ENCODE measurements at places on chromosomes 1 and 21.

DNA sequence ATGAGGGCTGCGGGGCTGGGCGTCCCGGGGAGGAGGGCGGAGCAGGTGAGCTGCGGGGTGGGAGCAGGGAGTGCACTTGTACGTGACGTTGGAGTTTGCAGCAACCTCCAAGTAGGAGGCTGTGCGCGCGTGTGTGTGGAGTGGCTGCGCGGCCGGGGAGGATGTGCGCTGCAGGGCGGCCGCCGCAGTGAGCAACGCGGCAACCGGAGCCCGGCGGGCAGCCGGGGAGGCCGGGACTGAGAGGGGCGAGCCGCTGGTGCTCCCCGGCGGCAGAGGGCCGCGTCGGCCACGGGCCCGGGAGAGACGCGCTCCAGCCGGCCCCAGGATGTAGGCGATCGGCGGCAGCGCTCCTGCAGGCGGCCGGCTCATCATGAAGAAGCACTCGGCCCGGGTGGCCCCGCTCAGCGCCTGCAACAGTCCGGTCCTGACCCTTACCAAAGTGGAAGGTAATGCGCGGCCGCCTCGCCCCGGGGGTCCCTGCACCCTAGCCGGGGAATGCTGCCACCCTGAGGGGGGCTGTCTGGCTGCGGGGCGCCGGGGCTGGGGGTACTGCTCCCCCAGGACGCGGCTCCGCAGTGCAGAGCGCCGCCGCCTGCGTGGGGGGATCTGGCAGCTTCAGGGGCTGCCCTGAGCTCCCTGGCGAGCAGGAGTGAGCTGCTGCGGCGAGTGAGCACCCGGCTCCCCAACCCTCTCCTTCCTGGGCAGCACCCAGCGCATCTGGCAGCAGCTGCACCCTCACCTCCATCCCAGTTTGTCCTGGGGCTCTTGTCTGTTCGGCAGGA lies 158.9 kb upstream of the COA6 start:
- DNase-seq, result no peak

DNA sequence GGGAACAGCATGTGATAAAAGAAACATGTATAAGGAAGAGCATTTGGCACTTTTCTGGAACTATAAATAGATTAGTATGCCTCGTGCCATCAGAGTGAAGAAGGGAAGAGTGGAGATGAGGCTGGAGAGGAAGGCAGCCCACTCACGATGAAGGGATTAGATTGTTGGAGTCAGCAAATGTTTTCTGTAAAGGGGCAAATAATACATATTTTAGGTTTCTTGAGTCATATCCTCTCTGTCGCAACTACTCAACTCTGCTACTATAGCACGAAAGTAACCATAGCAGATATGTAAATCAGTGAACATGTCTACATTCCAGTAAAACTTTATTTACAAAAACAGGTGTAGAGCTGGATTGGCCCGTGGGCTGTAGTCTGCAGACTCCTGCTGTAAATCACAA lies 147.8 kb downstream of the TENT5C start:
- DNase-seq, result peak; percentile 26

GRCh38 chr1:18654599-18654998 lies 24.0 kb downstream of the PAX7 start:
- DNase-seq, result no peak

DNA sequence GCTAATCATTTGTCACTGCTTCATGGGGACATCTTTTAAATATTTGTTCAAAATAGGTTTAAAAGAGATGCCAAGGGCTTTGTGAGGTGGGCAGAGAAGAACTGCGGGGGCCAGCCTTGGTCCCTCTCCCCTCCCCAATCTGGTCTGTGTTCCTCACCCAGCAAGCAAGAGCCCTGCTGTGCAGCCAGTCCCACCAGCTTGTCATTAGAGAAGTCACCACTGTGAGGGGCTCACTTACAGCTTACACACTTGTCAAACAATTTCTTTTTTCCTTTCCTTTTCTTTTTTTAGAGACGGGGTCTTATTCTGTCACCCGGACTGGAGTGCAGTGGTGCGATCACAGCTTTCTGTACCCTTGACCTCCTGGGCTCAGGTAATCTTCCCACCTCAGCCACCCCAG lies 10.4 kb upstream of the CDK18 start:
- DNase-seq, result no peak

DNA sequence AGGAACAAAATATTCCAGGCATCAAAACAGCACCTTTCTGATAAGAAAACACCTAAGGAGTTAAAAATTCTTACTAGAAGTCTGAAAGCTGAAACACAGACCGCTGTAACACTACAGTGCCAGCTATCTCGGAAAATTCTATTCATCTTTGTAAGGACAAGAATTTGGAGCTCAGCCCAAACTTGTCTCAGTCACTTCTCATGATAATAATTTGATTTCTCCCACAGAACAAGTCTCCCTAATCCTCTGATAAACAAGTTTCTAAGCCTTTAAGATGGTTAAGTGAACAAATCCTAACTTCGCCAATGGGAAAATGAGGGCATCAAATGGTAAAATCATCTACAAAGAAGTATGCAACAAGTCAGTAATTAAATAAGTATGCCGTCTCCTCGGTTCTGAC lies 59.9 kb downstream of the SIPA1L2 start:
- no peak for DNase-seq

GRCh38 chr21:35424122-35424521 lies 375.0 kb upstream of the RUNX1 start:
- no peak for DNase-seq

DNA sequence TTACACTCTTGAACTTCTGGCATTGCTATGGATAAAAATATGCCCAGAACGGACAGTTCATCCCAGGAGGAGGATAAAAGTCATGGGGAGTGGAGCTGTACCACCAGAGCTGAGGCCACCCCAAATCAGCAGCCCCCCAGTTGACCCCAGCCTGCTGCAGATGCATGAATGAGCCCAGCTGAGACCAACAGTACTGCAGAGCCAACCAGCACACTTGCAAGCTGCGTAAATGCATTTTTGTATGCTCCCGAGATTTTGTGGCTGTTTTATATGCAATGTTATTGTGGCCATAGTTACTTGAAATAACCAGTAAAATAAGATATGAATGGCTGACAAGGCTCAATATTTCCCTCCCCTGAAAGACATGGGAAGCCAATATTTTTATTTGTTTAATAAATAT lies 264.6 kb downstream of the DUSP10 start:
- DNase-seq, result no peak

GRCh38 chr1:241591317-241591716 lies 48.9 kb downstream of the CHML start:
- peak; percentile 74 for DNase-seq

DNA sequence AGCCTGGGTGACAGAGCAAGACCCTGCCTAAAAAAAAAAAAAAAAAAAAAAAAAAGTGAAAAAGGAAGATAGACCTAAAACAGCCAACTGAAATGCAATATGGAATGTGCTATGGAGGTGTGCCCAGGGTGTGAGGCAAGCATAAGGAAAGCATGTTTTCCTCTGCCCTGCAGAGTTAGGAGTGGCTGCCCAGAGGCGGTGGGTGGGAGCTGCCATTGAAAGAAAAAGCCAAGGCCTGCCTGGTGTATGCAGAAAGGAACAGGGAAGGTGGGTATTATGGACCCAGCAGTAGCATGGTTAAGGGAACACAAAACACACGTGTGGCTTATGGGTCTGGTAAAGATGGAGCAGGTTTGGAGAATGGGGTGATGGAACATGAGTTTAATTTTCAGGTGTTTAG lies 8.9 kb downstream of the CD244 start:
- no peak for DNase-seq

DNA sequence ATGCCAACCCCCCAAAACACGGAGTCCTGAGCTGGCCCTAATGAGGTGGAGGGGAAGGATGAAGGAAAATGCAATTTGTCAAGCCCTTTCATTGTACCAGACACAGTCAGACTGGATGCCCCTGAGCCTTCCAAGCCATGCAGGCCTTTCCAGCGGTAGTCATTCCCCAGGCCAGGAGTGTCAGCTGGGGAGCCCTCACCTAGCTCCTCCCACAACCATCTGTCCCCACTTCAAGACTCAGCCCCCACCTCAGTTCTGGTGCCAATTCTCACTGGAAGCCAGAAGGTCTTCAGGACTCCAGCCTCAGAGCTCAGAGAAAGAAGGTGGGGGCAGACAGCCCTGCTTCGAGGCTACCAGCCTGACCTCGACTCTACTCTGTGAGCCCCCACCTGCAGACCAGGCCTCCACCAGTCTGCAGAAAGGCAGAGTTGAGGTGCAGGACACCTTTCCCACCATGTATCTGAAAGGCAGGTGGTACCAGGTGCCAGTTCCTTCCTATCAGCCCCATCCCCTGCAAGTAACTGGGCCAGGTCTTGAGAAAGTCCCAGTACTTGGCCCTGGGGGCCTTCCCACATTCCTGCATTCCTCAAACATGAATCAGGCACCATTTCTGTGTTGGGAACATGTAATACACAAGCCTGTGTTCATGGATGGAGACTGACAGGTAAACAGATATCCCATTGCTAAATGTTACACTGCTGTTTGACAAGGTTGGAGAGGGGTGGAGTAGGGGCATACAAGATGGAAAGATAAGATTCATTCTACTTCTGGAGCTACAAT lies 180.6 kb upstream of the EDN2 start:
- peak; percentile 44 for DNase-seq

GRCh38 chr1:153956997-153957715 lies 1.3 kb downstream of the CRTC2 start:
- no peak for DNase-seq

DNA sequence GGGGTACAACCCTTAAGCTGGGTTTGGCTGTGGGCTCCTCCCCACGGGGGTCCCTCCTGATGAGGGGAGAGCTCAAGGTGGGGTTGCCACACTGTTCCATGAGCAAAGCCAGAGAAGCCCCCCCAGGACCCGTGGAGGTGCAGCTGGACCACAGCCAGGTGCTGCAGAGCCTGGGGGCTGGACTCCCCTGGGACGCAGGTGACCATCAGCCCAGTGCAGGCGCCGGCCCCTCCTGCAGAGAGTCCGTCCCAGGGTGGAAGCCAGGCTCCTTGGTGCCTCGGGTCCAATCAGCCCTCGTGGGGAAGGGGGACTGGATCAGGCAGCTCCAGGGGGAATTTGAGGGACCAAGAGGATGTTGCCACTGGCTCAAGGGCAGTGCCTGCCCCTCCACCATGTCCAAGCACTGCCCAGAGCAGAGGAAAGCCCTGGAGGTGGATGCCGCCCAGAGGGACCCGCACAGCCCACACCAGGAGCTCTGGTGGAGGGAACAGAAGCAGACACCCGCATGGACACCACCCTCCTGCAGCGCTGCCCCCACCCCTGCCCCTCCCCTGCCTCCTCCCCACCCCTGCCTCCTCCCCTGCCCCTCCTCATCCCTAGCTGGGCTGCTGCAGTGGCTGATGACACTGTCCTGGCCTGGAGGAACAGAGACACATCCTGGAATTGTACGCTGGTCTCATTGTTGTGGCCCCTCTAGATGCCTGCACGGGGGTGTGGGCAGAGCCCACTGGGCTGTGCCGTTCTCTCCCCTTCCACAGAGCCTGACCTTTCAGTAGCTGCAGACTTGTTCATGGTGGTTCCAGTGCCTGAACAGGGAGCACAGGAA lies 30.8 kb upstream of the COL18A1 start:
- DNase-seq, result no peak

GRCh38 chr1:161052899-161053298 lies 7.1 kb upstream of the USF1 start:
- no peak for DNase-seq

- no peak for DNase-seq
Measured at GRCh38 chr1:175678471-175678870, 64.9 kb downstream of the TNR start.

DNA sequence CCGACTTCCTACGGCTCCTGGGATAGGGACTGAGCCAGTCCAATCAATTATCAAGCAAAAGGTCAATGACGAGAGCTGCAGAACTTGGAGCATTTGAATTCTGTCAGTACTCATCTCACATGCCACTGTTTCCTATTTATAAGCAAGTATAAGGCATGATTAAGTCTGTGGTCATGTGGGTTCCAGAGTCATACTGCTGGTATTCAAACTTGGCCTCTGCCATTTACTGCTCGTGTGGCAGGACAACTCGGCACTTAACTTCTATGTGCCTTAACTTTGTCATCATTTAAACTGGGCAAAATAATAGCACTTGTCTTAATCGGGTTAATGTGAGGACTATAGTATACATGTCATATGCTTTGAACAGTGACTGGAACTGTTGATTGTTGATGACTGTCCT lies 44.9 kb upstream of the TNFSF18 start:
- DNase-seq, result peak; percentile 65

GRCh38 chr1:207959141-207959825 lies 48.4 kb upstream of the CD34 start:
- DNase-seq, result no peak

GRCh38 chr21:33230545-33231324 lies 997 bp downstream of the IFNAR2 start:
- DNase-seq, result peak; percentile 12

DNA sequence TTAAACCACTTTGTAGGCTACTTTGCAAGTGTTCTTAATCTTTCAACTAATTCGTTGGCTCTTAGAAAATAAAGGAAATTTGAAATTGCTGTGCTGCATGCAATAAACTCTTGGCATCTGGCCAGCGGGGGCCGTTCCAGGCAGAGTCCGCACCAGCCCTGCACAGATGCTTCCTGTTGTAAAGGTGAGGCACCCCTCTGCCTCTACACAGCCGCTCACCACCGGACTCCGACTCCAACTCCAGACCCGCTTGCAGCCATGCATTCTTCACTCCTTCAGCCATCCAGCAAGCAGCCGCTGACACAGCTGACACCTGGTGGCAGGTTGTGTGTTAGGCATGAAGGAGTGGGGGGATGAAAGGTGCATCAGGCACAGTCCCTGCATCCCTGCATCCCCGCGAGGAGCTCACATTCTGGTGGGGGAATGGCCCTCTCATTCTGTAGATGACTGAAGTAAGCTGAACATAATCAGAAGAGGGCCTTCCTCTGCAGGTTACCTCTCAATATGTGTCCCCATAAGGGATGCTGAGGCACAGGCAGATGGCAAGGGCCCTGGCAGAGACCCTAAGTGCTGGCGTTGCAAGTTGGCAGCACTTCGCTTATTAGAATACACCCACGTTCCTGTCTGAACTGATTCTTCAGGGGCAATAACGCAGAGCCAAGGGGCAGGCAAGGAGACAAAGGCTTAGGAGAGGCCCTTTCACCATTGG lies 56.8 kb downstream of the GLIS1 start:
- no peak for DNase-seq

GRCh38 chr1:20237646-20238045 lies 51.3 kb upstream of the PLA2G2C start:
- no peak for DNase-seq

DNA sequence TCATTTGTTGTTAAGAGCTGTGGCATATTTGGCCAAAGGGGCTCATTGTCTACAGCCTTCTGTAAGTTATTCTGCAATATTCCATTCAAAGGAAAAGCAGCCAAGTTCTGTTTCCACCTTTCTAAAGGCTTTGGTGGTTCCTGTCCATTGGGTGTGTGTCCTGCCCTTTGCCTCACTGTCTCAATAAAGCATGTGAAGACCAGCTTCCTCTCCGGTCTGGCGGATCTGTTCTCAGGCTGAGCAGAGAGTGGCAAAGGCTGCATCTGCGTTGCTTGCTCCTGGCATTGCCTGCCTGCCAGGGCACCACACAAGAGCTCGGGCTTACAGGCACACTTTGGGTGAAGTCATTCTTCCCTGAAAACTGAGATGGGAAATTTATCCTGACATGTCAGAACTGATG lies 34.9 kb downstream of the ST6GALNAC3 start:
- DNase-seq, result no peak

DNA sequence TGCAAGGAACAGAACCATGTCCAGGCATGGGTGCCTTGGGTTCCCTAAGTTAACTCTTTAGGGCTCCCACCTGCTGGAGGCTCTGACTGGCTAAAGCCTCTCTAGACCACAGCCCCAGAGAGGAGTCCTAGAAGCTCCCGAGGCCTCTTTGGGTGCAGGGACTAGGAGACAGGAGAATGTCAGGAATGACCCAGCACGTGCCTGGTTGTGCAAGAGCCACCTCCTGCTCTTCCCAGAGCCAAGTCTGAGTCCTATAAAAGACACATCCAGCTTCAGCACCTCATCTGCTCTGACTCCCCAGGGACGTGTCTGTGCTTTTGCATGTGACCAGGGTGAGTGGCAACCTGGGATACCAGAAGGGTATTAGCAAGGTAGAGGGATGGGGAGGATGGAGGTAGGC lies at the start of gene LCE2D:
LCE2D (plus strand) TSS at position 283 of the 400 bp plus-strand sequence. CDS start 726 bp downstream, outside the sequence.
- no peak for DNase-seq

All from BJ (cell line).